ENCODE measurements at places on chromosomes 7 and 10. TPM values are rescaled to one million over a fixed set of nuclear protein-coding genes. Genes with fewer than 3 reads are reported as not detected.

DNA sequence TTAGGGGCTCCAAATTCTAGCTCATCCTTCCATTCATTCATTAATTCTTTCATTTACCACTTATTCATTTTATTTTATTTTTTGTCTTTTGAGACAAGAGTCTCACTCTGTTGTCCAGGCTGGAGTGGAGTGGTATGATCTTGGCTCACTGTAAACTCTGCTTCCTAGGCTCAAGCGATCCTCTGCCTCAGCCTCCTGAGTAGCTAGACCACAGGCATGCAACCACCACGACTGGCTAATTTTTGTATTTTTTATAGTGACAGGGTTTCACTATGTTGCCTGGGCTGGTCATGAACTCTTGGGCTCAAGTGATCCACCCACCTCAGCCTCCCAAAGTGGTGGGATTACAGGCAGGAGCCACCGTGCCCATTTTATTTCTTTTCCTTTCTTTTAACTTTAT is 31.6 kb downstream of the FGF8 start:
- DNase-seq, result no peak

GRCh38 chr7:28102797-28103196 is 77.8 kb downstream of the JAZF1 start:
- no peak for DNase-seq

DNA sequence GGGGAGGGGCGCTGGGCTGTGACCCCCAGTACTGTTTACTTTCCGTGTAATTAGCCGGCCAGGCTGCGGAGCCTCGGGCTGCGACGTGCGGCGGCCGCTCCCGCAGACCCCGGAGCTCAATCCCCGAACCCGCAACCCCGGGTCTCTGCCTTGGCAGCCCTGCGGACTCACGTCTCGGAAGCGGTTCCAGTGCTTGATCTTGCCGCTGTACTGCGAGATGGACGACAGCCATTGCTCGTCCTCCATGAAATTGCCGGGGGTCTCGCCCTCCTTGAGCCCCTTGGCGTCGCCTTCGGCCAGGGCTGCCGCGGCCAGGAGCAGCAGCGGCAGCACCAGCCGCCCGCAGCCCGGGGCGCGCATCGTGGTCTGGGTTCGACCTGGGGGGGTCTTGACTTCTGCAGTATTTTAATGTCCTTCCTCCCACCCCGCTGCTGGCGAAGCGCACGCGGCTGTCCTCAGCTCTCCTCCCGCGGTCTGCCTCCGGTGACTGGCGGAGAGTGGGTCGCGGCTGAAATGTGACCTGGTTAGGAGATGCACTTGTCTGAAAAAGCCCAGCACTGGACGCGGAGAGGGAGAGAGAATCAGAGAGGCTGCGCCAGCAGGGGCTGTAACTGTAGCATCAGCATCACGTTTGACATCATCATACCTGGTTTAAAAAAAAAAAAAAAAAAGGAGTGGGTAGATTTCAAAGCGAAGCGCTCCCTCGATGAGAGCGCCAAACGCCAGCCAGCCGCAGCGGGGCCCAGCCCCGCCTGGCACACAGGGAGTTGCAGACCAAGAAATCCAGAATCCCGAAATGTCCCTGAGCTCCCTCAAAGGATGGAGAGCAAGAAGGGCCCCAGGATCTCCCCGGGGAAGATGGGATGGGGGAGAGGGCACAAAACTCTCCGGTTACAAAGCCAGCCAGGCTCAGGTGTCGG is at the start of gene SPOCK2:
Gene SPOCK2, minus strand, starts transcription at position 583 of the 920 bp plus-strand sequence. Its CDS starts 223 bp downstream, at position 360.
- DNase-seq, result no peak

- no peak for DNase-seq
These were observed 583.5 kb upstream of the SEMA3D start for GRCh38 chr7:85770332-85770731.

LIPA gene
- 55.7 TPM for total RNA-seq

GDF2 gene
- not detected for total RNA-seq

All from ureter (tissue), 1 donor.